Kidney capillary endothelial cell (primary cell): ENCODE measurements at places on chromosomes 7 and 10.

GRCh38 chr10:120392671-120393079 lies 64.4 kb upstream of the PLPP4 start:
- no peak for DNase-seq

DNA sequence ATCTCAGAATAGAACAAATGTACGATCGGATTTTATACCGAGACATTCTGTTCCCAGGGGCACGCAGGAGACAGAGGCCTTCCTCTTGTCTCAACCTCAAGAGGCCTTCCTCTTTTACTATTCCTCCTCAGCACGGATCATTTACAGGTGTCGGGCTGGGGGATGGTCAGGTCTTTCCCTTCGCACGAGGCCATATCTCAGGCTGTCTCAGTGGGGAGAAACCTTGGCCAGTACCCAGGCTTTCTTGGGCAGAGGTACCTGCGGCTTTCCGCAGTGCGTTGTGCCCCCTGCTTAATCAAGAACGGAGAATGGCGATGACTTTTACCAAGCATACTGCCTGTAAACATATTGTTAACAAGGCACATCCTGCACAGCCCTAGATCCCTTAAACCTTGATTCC lies 44.2 kb downstream of the FANK1 start:
- no peak for DNase-seq

GRCh38 chr7:107016312-107016711 lies 28.2 kb upstream of the PRKAR2B start:
- DNase-seq, result no peak

- no peak for DNase-seq
Observed at GRCh38 chr10:124429576-124429975, 10.9 kb upstream of the OAT start.

- DNase-seq, result no peak
Observed at GRCh38 chr7:2539031-2539911, 16.1 kb downstream of the BRAT1 start.

GRCh38 chr10:118692872-118693271 lies 61.9 kb downstream of the CACUL1 start:
- peak; percentile 20 for DNase-seq

DNA sequence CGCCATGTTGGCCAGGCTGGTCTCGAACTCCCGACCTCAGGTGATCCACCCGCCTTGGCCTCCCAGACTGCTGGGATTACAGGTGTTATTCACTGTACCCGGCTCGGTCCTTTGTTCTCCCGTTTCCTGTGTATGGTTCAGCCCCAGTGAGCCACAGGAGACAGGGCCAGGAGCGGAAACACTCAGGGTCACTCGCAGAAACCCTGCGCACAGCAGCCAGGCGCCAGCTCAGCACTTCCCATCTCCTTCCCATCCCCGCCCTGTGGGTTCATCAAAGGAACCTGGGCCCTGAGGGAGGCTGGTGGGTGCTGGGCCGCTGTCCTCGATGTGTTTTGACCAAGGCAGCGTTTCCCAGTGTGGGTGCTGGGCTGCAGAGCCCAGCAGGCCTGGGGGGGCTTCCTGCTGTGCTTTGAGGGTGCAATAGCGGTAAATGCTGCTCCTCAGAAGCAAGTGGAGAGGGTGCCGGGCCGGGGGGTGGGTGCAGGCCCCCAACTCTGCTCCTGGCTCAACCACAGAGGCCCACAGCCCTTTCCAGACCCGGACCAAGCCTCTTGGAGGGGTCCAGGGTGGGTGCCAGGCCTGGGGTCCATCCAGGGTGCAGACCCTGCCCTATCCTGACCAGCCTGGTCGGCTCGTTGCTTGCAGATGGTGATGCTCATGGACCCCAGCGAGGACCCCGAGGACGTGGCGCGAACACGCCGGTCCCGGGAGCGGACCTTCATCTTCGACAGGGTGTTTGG lies 15.3 kb upstream of the CHST12 start:
- DNase-seq, result peak; percentile 94

- peak; percentile 40 for DNase-seq
Observed at GRCh38 chr10:119595676-119596515, 868 bp downstream of the TIAL1 start.

DNA sequence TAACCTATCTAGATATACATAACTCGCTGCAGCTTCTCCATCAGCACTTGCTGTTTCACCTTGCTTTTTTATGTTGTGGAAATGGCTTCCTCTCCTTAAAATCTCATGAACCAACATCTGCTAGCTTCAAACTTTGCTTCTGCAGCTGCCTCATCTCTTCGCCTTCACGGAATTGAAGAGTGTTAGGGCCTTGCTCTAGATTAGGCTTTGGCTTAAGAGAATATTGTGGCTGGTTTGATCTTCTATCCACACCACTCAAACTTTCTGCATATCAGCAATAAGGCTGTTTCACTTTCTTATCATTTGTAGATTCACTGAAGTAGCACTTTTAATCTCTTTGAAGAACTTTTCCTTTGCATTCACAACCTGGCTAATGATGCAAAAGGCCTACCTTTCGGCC lies 49.2 kb upstream of the AGR3 start:
- DNase-seq, result no peak

DNA sequence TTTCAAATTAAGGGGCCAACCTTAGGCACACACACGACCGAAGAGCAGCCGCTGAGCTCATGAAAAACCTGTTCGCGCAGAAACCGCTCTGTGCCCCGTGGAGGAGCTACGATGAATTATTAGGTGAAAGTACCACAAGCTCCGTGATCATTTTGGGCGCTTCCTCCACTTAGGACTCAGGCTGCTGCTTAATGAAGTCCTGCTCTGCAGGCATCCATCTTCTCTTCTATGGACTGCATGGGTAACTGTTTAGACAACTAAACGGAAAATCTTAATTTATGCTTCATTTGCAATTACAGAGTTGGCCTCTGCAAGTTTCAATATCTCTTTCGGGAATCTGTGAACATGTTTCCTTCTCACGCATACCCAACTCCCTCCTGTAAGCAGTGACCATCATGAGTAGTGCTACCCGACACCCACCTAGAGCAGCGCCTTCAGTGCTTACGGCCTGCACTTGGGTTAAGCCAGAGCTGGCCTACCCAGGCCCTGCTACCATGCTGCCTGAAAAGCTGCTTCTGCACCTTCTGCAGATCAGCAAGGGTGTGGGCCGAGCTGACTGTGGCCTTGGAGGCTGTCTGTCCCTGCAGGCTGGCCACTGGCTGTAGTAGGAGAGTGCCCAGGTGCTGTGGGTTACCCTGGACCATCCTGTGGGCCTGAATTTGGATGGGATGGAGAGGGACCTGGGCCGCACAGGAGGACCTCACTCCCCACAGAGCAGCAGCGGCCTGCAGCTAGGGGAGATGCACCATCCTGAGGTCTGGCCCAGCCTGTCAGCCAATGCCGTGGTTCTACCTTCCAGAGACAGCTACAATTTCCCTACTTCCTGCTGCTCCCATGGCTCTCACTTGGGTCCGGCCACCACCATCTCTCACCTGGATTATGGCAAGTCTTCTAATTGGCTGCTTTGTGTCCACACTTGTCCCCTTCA lies 36.0 kb downstream of the GNA12 start:
- DNase-seq, result no peak

- no peak for DNase-seq
Observed at GRCh38 chr10:132527339-132528063, 10.1 kb upstream of the INPP5A start.

- no peak for DNase-seq
Observed at GRCh38 chr7:156777364-156778069, 115.5 kb downstream of the LMBR1 start.

DNA sequence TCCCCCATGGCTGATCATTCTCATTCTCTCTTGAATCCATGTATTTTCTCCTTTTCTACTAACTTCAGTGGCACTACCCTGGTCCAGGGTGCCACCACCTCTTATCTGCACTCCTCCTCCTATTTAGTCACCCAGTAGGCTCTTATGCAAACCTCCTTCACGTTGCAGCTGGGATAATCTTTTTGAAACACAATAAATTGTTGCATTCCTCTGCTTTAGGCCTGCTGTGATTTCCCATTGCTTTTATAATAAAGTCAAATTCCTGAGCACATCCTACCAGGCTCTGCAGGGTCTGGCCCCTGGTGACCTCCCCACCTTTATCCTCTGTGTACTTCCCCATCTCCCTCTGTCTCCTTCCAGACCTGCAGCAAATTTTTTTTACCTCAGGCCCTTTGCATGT lies 112.7 kb upstream of the KIAA1217 start:
- DNase-seq, result no peak

- DNase-seq, result no peak
Observed at GRCh38 chr7:121214657-121215056, 114.1 kb upstream of the WNT16 start.

DNA sequence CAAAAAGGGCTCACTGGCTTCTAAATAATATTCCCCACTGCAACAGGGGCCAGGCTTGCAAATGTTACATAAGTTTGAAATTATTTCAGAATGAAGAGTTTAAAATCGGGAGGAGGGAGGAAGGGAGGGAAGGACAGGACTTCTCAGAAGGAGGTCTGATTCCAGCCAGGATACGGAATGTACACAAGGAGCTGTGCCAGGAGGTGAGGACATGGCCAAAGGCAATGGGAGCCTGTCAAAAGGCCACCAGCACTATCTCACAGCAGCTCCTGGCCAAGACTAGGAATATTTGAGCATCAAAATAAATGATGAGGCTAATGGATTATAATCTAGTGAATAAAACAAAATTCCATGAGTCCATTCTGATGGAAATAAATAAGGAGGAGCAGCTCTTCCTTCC lies 18.6 kb upstream of the DRGX start:
- DNase-seq, result no peak

DNA sequence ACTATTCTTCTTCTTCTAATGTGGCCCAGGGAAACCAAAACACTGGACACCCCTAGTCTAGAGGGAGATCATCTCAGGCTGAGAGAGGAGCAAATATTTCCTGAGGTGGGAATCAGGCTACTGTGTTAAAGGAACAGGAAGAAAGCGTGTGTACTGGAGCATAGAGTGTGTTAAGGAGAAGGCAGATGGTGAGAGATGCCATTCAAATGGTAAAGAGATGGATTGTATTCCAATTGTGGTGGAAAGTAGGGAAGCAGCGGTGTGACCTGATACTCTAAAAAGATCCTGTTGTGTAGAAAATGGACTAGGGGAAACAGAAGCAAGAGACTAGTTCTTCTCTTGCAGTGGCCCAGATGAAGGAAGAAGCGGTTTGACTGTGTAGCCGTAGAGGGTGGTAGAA lies 31.2 kb downstream of the RAB18 start:
- DNase-seq, result no peak

DNA sequence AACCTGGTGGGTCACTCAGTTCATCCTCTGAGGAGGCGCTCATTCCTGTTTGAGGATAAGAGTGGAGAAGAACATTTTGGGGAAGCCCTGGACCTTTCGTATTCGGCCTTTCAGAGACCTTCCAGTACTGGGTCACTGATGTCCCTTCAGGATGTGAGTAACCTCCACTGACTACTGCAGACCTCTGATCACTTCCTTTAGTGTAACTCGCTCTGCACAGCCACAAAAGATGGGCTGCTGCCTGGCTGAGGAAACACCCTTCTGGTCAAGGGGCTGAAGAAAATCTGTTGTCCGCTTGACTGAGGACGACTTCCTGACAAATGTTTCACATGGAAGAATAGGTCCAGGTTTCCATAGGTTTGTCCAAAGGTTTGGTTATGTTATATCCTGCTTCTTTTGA lies 15.9 kb upstream of the TBXAS1 start:
- DNase-seq, result peak; percentile 69

GRCh38 chr7:140541176-140541512 lies 61.8 kb upstream of the MKRN1 start:
- DNase-seq, result no peak

GRCh38 chr7:101185258-101185839 lies 5.3 kb upstream of the NAT16 start:
- DNase-seq, result no peak

DNA sequence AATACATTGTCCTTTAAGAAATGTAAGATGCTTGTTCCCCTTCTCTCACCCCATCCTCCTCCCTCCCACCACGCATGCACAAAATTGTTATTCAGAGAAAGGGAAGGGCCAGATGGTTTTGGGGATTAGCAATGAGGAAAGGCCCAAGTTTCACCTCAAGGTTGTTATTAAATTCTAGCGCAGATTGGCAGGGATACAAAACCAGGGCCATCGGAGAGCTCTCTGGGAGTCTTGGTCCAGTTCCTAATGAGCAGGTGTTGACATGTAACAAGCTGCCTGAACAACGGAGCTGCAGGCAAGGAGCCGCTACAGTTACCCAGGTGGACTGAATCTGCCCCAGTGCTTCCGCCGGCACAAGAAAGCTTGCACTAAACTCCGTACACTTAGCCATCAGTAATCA lies 9.7 kb upstream of the ANK3 start:
- no peak for DNase-seq

DNA sequence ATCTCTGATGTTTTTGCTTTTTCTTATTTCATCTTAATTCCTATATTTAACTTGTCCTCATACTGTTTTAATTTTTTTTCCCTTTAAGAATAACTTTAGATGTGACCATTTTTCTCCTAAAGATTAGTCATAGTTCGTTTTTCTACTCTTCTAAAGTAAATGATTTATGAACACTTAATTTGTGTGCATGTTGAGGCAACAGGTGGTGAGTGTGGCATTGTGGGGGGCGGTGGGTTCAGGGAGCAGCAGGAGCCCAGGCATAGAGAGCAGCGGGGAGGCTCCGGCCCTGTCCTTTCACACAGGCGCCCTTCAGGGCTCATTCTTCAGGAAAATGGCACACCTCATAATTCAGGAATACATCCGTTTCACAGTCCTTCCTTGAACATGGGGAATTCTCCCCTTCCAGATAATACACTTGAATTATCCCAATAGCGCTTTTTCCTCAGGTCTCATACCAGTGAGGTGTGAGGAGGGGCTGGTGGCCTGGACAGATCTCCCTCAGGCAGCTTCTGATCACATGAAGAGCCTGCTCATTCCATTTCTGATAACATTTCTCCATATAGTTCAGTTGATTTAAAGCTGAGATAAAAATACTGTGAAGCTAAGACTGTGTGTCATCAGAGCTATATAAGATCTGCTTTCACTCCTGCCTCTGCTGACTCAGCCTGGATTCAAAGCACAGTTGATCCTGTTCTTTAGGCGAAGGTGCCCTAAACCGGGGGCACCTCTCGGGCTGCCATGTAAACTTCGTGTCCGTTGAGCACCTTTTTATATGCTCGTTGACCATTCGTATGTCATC lies 40.2 kb downstream of the CUL1 start:
- DNase-seq, result no peak

DNA sequence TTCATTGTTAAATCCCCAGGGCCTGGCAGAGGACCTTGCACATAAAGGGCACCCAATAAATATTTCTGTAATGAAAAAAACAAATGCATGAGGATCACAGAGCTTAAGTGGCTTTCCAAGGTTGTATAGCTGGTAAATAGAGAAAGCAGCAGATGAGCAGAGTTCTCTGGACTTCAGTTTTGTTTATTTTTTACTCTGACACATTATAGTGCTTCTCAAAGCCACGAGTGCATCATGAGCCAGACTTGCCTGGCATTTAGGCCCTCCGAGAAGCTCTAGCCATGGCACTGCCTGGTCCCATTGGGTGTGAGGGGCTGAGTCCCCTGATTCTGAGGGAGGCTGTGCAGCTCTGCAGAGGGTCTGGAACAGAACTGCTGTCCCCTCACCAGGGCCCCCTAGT lies 87.2 kb upstream of the ZNF32 start:
- no peak for DNase-seq

GRCh38 chr10:43689618-43689954 lies 40.9 kb upstream of the ZNF32 start:
- DNase-seq, result peak; percentile 40

- no peak for DNase-seq
Observed at GRCh38 chr7:157011333-157012112, 1.1 kb upstream of the MNX1 start.
